Muscle of leg (tissue), 16 donors: ENCODE measurements at places on chromosomes 12 and 14. TPM values are rescaled to one million over a fixed set of nuclear protein-coding genes. Genes with fewer than 3 reads are reported as not detected.

The DEGS2 gene
- total RNA-seq: 0.35 TPM

The KRT78 gene
- total RNA-seq: not detected

The TNFRSF1A gene
- 38.5 TPM for total RNA-seq

- DNase-seq: no peak
These were observed 85.9 kb downstream of the FOXN4 start for GRCh38 chr12:109223211-109223610.

DNA sequence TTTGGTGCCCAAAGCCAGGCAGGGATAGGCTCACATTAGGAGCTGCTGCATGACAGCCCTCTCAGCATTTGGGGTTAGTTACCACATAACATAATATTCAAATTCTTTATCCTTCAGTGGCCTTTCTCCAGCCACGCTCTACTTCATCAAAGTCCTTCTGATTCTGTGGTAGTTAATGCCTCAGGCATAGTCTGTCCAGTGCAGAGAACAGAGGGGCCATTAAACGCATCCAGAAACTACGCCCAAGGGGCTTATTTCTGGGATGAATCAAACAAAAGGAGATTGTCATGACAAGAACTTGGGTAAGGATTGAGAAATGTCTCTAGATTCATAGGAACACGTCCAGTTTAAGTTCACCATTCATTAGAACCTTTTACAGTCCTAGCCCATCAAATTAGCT is 183.4 kb upstream of the PLXNC1 start:
- no peak for DNase-seq

DNA sequence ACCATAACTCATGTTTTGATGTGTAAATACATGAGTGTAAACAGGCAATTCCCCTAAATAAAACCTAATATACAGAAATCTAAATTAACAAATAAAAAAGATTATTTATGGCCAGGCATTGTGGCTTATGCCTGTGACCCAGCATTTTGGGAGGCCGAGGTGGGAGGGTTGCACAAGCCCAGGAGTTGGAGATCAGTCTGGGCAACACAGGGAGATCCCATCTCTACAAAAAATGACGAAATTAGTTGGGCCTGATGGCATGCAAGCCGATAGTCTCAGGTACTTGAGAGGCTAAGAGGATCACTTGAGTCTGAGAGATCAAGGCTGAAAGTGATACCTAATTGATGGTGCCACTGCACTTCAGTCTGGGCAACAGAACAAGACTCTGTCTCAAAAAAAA is 48.7 kb downstream of the BCAT1 start:
- no peak for DNase-seq

DNA sequence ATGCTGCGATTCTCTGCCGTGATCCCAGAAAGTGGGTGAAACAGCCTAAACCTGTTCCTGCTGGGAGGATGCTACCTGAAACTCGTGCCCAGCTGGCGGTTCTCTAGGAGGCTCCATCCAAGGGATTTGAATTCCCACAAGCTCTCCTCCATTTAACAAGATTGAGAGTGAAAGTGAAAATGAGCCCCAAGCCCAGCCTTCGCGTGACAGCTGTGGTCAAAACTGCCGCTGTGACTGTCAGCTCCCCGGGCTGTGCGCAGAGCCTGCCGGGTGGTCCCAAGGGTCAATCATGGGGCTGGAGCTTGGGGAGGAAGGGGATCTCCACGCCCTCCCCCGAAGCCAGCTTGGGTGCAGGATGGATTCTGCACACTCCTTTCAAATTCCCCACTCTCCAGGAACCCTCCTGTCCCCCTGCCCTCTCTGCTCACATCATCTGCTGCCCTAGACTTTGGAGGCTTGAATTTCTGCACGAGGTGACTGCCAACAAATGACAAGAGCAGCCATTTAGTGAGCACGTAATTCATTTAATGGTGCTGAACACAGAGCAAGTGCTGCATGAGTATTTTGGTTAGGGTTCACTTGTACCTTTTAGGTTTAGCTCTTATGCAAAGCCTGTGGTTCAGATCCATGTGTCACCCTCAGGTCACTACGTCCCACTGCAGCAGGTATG is 5.3 kb downstream of the ASB2 start:
- no peak for DNase-seq

DNA sequence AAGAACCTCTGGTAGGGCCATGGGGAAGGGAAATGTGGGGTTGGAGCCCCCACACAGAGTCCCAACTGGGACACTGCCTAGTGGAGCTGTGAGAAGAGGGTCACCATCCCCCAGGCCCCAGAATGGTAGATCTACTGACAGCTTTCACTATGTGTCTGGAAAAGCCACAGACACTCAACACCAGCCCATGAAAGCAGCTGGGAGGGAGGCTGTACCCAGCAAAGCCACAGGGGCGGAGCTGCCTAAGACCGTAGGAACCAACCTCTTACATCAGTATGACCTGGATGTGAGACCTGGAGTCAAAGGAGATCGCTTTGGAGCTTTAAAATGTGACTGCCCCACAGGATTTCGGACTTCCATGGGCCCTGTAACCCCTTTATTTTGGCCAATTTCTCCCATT is 97.8 kb downstream of the HMGA2 start:
- DNase-seq: no peak

DNA sequence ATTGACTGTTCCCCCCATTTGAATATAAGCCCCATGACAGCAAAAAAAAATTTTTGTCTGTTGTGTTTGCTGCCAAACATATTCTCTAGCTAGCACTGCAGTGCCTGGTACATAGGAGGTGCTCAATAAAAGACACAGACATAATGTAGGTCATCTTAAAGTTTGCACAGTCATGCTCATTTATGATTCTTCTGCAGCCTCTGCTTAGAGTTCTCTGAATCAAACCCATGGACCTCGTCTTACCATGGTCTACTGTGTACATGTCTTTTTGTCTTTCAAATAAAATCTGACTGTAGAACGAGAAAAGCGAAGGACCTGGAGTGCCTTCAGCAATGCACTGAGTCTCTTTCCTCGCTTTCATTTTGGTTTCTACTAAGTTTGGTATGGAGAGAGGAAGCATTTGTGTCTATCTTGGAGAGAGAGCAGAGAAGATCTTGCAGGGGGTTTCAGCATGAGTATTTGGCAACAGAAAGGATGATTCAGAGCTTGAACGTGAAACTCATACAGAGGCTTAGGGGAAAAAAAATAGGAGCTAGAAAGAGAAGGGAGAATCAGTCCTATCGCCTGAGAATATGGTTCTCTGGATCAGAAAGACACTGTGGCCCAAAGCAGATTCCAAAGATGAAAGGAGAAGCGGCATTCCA is 38.8 kb upstream of the TMCC3 start:
- peak; percentile 75 for DNase-seq

GRCh38 chr12:108843187-108843586 is 14.2 kb downstream of the SSH1 start:
- DNase-seq: no peak
